ENCODE measurements at places on chromosomes 11 and 22.
A peak's percentile ranks its signal among the peaks of the same experiment; 100 is the strongest.

DNA sequence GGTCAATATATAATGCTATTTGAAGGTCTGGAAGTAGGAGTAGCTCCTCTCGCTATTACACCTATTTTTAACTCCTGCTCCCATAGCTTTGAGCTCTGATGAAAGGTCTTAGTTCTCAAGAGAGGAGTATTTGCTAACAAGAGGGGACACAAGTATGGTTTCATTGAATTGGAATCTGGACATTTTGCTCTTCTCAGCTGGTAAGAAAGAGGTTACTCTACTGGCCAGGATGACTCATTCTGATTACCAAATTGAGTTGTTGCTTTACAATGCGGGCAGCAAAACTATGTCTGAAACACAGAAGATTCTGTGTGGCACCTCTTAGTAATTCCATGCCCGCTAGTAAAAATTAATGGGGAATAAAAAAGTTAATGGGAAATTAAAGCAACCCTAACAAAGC, 63.6 kb upstream of the EP300 start:
- DNase-seq: no peak

DNA sequence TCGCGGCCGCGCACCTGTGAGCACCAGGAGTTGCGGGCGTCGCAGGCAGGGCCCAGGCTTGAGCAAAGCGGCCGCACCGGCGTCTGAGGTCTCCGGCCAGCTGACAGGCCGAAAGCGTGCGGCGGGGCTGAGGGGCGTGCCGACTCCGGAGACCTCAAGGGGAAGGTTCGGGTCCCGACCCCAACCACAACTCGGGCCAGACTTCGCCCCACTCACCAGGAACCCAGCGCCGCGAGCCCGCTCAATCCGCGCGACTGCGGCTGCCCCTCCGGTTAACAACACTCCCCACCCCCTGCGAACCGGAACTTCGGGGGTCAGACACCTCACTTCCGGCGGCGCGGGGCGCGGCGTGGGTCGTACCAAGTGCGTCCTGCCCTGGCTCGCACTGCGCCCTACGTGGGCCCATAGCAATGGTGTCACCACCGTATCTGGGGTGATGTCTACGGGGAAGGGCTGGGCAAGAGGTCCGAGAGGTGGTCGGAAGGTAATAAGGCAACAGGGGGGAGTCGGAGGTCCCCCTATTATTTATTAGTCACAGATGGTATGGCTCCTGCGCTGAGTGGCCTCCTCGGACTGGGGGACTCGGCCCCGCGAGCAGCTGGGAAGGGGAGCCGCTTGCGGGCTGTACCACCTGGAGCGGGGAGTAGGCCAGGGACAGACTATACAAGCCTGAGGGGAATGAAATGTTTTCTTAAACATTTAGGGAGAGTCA, at the start of gene SYVN1:
SYVN1 (minus strand) TSS at position 280 of the 712 bp plus-strand sequence. CDS start 918 bp downstream, outside the sequence.
- DNase-seq: peak; percentile 90

DNA sequence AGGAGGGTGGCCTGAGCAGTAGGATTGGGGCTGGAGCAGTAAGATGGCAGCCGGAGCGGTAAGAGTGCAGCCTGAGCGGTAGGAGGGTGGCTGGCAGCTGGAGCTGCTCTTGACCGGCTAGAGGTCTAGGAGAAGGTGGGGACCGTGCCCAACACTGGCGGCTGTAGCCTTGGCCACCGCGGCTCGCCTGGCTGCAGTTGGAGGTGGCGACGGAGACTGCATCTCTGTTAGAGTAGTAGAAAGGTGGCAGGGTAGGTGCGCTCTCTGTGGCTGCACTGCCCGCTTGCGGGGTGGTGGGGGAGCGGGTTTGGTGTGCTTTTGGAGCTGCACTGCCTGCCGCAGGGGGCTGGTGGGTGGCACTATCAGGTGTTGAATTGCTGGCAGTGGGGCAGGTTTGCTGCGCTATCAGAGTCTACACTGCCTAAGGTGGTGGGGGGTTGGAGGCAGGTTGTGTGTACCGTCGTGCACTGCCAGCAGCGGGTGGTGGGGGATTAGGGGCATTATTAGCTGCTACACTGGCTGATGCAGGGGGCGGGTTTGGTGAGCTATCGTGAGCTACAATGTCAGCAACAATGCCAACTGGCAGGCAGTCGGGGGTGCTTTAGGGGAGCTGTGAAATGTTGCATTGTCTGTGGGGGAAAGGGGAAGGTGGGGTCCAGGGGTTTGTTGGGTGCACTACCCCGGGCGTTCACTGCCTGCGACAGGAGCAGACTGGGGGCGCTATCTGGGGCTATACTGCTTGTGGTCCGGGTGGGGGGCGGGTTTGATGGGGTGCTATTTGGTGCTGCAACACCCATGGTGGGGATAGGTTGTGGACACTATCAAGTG, 4461.3 kb upstream of the OR11H1 start:
- DNase-seq: no peak

DNA sequence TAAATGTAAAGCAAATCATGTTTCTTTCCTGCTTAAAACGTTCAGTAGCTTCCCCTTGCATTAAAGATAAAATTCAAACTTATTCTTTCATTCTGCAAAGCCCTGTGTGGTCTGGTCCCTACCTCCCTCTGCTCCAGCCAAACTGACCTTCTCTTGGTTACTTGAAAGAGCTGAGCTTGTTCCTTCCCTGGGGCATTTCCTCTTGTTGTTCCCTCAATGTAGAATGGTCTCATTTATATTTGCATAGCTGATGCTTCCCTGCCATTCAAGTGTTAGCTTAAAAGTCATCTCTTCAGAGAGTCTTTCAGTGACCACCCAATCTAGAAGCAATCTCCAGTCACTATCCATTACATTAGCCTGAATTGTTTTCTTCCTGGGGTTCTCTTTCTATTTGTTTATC, 1618.5 kb upstream of the TENM4 start:
- DNase-seq: no peak

- no peak for DNase-seq
Measured at GRCh38 chr11:46307785-46308341, 30.4 kb downstream of the CREB3L1 start.

GRCh38 chr11:111635706-111636045, 33.4 kb downstream of the SIK2 start:
- no peak for DNase-seq

GRCh38 chr22:32758866-32759385, 42.6 kb upstream of the TIMP3 start:
- DNase-seq: no peak

GRCh38 chr22:26453216-26453615, 24.2 kb downstream of the ASPHD2 start:
- no peak for DNase-seq

GRCh38 chr11:65357856-65358356, 3.4 kb downstream of the TIGD3 start:
- DNase-seq: no peak

DNA sequence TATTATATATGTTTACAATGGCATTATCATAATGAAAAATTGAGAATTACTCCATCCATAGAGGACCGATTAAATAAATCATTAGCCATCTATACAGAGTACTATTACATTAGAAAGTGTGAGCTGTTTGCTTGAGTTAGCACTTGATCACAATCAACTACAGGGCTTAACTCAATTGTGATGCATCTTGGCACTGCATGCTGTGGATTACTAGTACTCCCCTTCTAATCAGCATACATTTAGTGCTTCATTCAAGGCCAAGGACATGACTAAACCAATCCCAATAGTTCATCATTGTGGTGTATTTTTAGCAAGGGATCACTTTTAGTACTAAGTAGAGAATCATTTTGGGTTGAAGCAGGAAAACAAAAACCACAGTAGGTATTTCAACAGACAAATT, 23.5 kb upstream of the ARHGAP42 start:
- no peak for DNase-seq

DNA sequence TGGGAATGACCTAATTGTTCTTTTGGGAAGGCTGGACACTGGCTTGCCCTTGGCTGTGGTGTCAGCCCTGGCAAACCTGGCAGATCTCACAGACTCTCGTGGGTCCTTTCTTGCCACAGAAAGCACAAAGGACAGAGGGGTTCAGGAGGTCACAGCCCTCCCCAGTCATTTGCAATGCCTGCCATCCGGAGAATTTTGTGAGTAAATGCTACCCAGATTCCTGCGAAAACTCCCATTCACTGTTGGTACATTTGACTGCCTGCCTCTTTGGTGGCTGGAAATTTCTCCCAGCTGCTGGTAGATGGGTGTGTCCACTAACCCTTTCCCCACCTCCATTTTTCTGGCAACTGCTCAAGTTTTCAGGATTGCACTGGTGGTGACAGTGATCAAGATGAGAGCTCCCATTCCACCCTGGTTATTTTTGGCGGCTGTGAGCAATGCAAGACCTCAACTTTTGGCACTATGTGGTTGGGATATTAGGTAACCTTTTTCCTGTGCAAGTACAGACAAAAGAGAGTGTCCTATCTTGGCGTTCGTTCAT, 155.7 kb downstream of the NAV2 start:
- DNase-seq: no peak

DNA sequence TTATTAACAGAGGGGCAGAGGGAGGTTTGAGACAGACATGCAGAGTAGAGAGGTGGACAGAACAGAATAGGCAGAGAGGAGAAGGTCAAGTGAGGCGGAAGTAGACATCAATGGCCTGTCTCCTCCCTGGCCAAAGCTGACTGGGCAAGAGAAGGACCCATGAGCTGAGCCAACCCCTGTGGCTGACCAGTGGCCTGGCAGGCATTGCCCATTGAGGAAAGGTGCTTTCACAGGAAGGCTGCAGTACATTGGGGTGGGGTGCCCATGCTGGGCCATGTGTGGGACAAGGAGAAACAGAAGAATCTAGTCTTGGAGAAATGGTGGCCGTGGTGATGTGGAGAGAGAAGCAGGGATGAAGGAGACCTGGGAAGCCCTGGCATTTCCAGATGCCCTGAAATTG, 76.0 kb downstream of the MYEOV start:
- DNase-seq: peak; percentile 2

- DNase-seq: no peak
Measured at GRCh38 chr22:47322854-47323253, 560.4 kb downstream of the TBC1D22A start.

DNA sequence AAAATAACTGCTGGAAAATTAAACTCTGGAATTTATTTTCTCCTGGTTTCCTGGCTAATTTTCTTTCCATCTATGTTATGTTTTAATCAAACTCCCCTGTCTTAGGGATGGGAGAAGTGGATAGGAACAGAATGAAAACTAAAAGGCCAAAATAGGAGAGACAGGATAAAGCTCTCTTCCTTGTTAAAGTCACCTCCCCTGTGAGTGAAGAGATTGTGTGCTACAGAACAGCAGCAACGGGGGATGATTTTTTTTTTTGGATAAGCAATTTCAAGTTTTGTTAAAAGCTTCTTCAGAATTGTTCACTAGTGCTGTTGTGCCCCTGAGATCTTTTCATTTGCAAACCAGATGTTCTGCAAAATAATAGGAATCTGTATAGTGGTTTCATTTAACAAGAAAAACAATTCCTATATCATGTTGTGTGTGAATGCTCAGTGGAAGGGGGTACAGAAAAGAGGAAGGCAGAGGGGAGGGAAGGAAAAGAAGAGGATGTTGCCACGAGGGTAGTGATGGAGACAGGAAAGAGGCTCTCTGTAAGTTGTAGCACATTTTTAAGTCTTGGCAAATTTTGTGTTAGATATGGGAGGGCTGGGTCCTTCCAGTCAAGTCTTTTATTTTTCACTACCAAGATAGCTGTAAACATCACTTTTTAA, 301.2 kb downstream of the CADM1 start:
- no peak for DNase-seq

GRCh38 chr22:47574556-47574955, 812.1 kb downstream of the TBC1D22A start:
- DNase-seq: no peak

DNA sequence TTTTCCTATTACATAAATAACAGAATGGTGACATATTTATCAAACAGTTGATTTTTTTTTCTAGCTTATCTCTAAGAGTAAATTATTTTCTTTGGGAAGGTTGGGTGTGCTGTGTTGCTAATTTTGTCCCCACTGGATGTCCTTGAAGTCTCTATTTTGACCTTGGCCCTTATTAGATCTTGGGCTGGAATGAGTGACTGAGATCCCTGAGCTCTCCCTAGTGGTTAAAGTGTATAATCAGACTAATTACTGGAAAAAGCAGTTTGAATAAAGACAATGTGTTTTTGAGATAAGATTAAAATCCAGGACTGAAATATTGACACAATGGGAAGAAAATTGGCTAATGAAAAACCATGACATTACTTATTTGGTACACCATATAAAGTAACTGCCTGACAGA, 56.1 kb downstream of the AASDHPPT start:
- DNase-seq: no peak

DNA sequence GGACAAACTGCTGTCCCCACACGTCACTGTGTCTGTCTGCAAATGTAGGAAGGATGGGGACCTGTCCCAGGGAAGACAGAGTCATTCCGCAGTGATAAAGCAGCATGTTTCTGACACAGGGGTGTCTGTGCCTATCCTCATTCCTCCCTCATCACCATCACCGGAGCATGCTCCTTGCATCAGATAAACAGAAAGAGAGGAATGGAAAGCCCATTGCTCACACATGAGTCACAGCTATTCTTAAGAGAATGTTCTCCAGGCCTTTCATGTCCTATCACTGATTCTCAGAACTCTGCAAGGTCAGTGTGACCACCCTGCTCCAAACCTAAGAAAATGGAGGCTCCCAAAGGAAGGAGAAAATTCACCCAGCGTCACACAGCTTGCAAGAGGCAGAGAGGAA, 38.9 kb downstream of the ZNF195 start:
- no peak for DNase-seq

DNA sequence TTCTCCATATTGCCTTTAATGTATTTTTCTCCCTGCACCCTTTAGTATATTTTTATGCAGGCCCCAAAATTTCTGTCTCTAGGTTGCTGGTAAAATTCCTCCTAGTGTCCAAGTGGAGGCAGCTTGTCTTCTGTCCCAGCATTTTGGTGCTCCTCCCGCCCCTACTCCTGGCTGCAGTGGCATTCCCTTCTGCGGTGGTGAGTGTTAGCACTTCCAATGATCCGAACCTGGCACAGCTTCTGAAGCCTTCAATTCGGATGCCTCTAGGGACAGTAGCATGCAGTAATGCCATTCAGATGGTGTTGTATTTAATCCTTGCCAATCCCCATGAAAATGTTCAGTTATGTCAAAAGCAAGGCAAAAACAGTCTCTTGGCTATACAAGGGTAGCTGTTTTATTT, 5.9 kb downstream of the YWHAH start:
- no peak for DNase-seq

GRCh38 chr11:116580799-116581198, 192.0 kb downstream of the BUD13 start:
- DNase-seq: no peak

GRCh38 chr11:20559523-20560300, 39.7 kb upstream of the SLC6A5 start:
- DNase-seq: no peak

DNA sequence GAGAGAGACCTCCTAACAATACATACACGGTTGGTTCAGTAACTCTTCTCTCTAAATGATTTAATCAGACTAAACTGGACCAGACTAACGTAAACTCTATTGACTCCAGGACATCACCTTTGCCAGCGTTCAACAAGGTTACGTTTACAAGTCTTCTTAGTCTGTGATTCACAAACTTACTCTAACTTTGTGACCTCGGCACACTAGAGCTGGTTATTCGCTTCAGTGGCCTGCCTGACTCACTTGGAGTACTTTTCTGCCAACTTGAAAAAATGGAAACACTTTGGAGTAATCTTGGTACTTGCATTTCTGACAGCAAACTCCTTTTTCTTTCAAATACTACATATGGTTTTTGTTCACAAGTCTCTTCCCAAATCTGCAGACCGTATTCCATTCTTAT, 26.2 kb downstream of the MTMR2 start:
- DNase-seq: no peak

All from activated T-helper 2 cell treated with anti-CD3 and anti-CD28 coated beads, Interferon-gamma antibody, Interleukin-2, Interleukin-4, amounts not matched to agents 10 μg/mL and 5 μg/mL and 100 μg/mL, durations not matched to agents 14 hours and 24 hours and 36 hours (primary cell).